ENCODE measurements at places on chromosomes 12 and 14. TPM values are rescaled to one million over a fixed set of nuclear protein-coding genes. Genes with fewer than 3 reads are reported as not detected.

ACIN1 gene
- polyA plus RNA-seq, result 15.0 TPM

ZFHX2 gene
- 0.12 TPM for polyA plus RNA-seq

LRTM2 gene
- polyA plus RNA-seq, result not detected

DNA sequence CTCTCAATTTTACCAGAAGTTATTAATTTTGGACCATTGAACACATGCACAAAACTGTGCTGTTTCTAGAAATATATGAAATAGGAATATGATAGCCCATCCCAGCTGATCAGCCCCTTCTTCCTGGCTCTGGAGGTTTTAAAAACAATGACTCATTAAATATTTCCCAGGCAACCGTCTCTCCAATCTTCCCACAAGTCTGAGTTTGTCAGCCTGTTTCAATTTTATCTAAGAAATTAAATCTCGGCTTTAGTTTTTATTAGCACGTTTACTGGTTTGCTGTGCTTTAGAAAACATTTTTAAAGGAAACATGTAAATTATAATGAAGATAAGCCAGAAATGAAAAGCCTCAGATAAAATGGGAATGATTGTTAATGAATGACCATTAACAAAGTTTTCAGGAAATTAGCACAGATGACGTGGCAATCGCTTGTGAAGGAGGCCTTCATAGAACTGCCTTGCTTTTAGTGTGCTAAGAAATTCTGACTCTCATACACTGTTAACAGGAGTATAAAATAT, 89.3 kb upstream of the RAP1B start:
- DNase-seq, result no peak
- no peaks in the 10 kb centered on the region for H3K4me1 ChIP-seq
- no peak overlapping the region for H3K4me3 ChIP-seq
- H3K27ac ChIP-seq, result no peak overlapping the region
- H3K36me3 ChIP-seq, result no peaks in the 10 kb centered on the region
- peaks cover 2% of the 10 kb centered on the region for H3K27me3 ChIP-seq

- H3K27ac ChIP-seq, result no peak overlapping the region
- H3K36me3 ChIP-seq, result no peaks in the 10 kb centered on the region
- H3K4me1 ChIP-seq, result peaks cover 11% of the 10 kb centered on the region
- DNase-seq, result no peak
- H3K27me3 ChIP-seq, result peaks cover 2% of the 10 kb centered on the region
- no peak overlapping the region for H3K4me3 ChIP-seq
Measured at GRCh38 chr14:92425101-92425500, 88.5 kb upstream of the RIN3 start.

DNA sequence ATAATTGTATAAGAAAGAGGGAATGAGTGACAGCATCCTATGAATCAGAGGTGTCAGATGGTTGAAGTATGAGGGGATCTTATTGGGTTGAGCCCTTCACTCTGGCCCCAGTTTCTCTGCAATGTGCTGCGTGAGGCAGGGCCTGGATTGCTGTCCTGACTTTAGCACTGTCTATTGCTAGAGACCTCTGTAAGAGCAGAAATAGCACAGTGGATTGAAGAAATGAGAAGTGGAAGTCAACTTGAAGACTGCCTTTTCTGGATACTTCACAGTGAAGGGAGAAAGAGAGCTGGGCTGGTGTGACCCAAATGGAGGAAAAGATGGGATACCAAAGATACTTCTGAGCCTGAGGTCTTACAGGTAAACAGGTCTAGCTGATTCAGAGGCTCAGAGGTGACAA, 5.8 kb downstream of the ASCL4 start:
- DNase-seq, result no peak
- no peaks in the 10 kb centered on the region for H3K36me3 ChIP-seq
- peaks cover 4% of the 10 kb centered on the region for H3K27me3 ChIP-seq
- no peak overlapping the region for H3K4me3 ChIP-seq
- no peak overlapping the region for H3K27ac ChIP-seq
- no peaks in the 10 kb centered on the region for H3K4me1 ChIP-seq

GRCh38 chr14:73741386-73741875, 27.2 kb upstream of the PNMA1 start:
- DNase-seq, result peak; percentile 68
- H3K4me3 ChIP-seq, result peak overlapping the region; percentile 84
- H3K36me3 ChIP-seq, result peaks cover 8% of the 10 kb centered on the region
- peak overlapping the region; percentile 98 for H3K27ac ChIP-seq
- H3K27me3 ChIP-seq, result peaks cover 16% of the 10 kb centered on the region

- no peaks in the 10 kb centered on the region for H3K27me3 ChIP-seq
- peaks cover 47% of the 10 kb centered on the region for H3K4me1 ChIP-seq
- no peaks in the 10 kb centered on the region for H3K36me3 ChIP-seq
- DNase-seq, result peak; percentile 88
- H3K4me3 ChIP-seq, result peak overlapping the region; percentile 77
Measured at GRCh38 chr14:69726761-69727511, 40.0 kb upstream of the SRSF5 start.

GRCh38 chr14:96272777-96273473, 16.9 kb downstream of the BDKRB1 start:
- H3K36me3 ChIP-seq, result no peaks in the 10 kb centered on the region
- no peak overlapping the region for H3K27ac ChIP-seq
- peaks cover 4% of the 10 kb centered on the region for H3K27me3 ChIP-seq
- DNase-seq, result no peak
- H3K4me3 ChIP-seq, result no peak overlapping the region
- no peaks in the 10 kb centered on the region for H3K4me1 ChIP-seq

DNA sequence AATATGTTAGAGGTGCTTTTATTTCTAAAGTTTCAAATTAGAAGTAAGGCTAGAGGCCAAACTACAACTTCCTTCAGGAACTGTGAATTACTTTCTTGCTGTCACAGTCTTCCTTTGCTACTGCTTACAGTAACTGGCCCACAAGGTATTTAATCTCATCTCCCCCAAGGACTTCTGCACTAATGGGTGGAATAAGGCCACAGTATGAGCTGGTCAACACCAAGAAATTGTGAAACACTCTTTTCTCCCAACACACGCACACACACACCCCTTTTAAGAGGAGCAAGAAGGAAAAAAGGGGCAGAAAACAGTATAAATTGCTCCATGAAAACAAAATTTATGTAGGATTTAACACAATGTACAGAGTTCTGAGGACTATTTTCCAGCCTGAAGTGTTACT, 45.6 kb downstream of the SCAF11 start:
- no peak for DNase-seq
- no peak overlapping the region for H3K27ac ChIP-seq
- peaks cover 42% of the 10 kb centered on the region for H3K4me1 ChIP-seq

DNA sequence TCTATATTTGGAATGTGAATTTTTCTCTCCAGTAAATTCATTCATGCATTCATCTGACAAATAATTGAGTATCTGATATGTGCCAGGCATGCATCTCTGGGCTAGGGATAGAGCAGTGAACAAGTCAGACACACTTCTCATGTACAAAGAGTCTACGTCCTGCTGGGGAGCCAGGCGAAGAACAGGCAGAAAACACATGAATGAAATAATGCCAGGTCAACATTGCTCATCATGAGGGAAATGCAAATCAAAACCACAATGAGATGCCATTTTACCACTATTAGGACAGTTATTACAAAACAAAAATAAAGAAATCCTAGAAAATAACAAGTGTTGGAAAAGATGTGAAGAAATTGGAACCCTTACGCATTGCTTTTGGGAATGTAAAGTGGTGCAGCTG, 90.3 kb downstream of the PAX9 start:
- H3K4me1 ChIP-seq, result no peaks in the 10 kb centered on the region
- H3K36me3 ChIP-seq, result no peaks in the 10 kb centered on the region
- no peaks in the 10 kb centered on the region for H3K27me3 ChIP-seq
- no peak for DNase-seq
- H3K27ac ChIP-seq, result no peak overlapping the region
- H3K4me3 ChIP-seq, result no peak overlapping the region

All from immature natural killer cell (primary cell).